ENCODE measurements at places on chromosomes 11 and 22.

GRCh38 chr11:16917941-16918340 lies 96.3 kb downstream of the PLEKHA7 start:
- no peak for DNase-seq

- DNase-seq = no peak
Measured at GRCh38 chr22:22244316-22245250, at the start of gene VPREB1. Gene VPREB1 (plus strand): TSS chr22:22244786. CDS start chr22:22244814, 28 bp downstream.

DNA sequence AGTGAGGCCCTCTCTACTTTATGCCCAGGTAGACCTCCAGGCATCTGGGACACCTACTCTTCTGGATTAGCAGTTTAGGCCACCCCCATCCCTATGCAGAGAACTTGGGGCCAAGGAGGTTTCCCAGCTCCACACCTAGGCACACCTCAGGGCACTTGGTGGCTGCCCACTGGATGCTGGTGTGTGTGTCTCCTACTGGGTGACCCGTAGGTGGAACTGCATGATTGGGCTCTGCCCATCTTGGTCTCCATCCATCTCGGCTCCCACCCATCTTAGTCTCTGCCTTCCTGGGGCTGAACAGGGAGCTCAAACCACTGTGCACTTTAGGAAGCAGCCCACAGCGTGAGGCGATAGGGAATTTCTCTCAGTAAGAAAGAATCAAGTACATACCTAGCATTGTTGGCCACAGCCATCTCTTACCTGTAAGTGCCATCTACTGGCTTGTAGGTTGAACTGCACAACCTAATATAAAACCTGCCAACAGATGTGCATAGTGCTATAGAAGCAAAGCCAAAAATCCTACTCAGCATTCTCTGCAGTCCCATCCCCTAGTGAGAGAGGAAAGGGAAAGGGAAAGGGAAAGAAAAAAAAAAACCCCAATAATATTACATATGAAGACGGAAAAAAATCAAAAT lies 61.6 kb upstream of the PTPN5 start:
- no peak for DNase-seq

DNA sequence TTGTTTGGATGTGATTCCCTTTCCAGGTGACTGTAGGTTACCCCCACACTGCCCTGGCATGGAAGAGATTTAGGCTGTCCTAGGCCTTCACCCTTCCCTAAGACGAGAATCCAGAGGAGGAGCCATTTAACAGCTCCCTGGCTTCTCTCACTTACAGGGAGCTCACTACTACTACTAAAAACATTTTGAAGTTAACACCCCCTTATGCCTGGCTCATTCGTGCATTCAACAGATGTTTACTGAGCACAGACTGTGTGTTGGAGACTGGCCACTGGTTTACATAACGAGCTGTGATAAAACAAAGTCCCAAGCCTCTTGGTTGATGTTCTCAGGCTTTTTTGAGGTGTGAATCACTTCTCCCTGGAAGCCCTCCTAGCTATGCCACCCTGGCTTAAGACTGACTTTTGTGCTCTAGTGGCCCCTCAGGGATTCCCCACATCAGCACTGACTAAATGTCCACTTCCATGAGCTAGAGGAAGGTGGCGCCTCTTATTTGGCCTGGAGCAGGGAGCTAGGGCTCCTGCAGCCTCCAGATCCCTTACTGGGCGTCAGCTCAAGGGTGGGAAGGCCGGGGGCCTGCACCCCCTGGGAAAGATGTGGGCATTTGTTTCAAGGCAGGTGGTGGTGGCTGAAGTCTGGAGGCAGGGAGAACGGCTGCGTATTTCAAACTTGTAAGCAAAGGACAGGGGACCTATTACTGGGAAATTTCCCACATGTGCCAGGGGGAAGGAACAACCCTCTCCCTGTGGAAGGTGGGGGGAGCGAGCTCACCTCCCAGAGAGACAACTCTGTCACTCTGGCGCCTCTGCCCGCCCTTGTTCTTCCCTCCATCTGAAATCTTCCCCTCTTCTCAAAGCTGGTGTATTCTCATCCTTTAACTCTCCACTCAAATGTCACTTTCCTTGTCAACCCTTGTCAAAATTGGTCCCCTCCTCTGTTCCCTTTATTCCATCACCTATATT lies 19.4 kb upstream of the MALAT1 start:
- DNase-seq = no peak

- DNase-seq = no peak
Measured at GRCh38 chr11:126385991-126386728, 30.7 kb downstream of the ST3GAL4 start.

GRCh38 chr11:70399681-70400112 lies 1.4 kb downstream of the CTTN start:
- DNase-seq = no peak

DNA sequence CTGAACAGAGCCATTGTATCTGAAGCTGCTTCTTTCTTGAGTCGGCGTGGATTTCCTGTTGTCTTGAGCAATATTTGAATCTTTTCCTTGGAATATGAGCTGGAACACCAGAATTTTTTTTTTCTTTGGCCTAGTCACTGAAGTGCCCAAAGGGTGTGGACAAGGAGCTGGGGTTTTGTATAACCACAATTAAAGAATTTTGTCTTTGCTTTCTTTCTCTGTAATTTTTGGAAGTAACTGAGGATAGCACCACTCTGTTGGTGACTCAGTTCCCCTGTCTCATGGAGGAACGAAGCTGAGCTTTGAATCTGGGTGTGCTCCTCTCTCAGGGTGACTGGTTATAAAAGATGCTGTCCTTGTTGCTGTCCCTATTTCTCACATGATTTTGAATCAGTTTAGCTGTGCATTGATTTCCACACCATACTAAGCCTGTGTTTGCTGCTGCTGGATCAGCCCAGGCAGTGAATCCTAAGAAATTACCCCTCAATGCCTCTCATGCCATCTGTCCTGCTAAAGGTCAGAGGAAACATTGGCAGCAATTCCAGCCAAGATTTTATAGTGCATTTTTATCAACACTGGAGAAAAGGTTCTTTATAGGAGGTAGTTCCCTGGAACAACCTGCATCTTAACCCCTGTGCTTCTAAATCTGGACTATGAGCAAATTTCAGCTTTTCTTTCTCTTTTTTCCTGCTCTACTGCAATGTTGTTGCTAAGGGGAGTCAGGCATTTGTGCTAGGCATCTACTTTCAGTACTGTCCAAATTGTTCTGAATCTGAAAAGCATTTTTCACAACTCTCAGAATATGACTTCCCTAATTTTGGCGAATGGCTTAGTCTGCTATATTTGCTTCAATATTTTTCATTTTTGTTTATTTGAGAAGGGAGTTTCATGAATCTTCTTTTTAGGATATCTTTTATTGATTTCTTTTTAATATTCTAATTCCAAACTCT lies 540.8 kb downstream of the SOX6 start:
- no peak for DNase-seq

GRCh38 chr22:27163162-27164137 lies 506.1 kb downstream of the MIAT start:
- no peak for DNase-seq

GRCh38 chr11:27174672-27175210 lies 134.1 kb downstream of the BBOX1 start:
- no peak for DNase-seq

DNA sequence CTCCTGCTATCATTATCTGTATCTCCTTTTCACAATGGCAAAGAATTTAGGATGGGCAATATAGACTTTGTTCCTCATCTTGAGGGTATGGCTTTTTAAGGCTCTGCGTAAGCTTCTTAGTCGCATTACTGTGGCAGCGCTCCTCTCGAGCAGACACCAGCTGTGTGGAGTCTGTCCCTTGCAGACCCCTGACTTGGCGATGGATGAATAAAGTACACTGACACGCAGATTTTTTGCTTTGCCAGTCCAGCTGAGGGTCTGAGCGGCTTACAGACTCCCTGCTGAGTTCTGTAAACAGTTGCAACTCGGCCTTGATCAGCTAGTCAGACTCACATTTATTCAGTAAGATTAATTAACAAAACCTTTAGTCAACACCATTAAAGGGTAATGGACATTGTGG lies 390.0 kb upstream of the CNTN5 start:
- DNase-seq = no peak

- DNase-seq = no peak
Measured at GRCh38 chr11:22543261-22543660, 82.4 kb downstream of the FANCF start.

- DNase-seq = no peak
Measured at GRCh38 chr11:35664977-35665441, 2.4 kb downstream of the TRIM44 start.

- no peak for DNase-seq
Measured at GRCh38 chr11:91435694-91436395, 788.8 kb upstream of the FAT3 start.

- DNase-seq = no peak
Measured at GRCh38 chr11:74338963-74339362, 27.5 kb upstream of the P4HA3 start.

GRCh38 chr11:130452940-130453339 lies 4.5 kb downstream of the ADAMTS15 start:
- no peak for DNase-seq

DNA sequence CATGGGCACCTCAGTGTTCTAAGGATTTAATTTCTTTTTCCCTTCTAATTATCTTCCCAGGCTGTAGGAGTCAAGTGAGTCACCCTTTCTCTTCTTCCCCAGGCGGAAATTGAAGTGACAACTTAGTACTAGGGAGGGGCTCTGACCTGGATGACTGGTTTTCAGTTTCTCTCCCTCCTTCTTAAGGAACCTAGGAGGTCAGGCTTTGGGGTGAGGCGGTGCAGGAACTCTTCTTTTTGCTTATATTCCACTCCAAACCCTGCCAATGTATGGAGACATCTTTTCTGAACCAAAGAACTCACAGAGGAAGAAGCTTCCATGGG lies 12.6 kb downstream of the ZDHHC5 start:
- no peak for DNase-seq

- no peak for DNase-seq
Measured at GRCh38 chr22:46070215-46070802, 80.0 kb upstream of the PPARA start.

DNA sequence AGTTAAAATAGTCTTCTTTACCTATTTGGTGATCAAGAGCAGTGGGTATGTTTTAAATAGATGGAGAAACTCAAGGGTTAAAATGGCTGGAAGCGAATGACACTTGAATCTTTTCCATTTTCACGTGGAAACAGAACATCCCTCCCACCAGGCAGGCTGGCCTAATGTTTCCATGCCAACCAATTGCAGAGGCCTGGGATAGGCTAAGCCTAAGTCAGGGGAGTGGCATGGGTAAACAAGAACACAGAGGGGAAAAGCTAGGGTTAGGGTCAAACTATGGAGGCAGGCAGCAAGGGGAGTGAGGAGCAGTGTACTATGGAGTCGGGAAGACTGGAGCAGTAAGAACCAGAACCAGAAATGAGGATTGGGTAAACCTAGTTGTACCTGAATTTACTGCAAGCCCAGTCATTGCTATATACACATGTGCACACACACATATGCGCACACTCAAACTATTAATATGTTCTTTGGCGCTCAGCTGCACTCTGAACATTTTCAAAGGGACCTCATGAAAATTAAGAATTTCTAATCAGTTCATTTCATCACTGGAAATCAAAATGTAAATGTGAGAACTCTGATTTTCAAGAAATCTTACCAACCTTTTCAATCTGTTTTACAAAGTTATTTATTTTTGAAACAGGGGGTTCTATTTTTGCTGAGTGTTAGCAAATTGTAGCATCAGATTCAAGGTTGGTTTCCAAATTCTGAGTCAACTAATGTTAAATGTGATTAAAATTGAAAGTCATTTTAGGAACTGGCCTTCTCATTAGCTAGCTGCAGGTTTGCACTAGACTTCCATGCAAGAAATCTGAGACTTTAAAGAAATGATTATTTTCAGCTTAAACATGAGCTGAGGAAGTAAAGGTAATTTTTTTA lies 327.0 kb upstream of the CCDC90B start:
- DNase-seq = no peak

Measured in SK-N-MC (cell line).